Activated CD4-positive, alpha-beta T cell treated with anti-CD3 and anti-CD28 coated beads for 36 hours (primary cell): ENCODE measurements at places on chromosomes 2 and 18. TPM values are rescaled to one million over a fixed set of nuclear protein-coding genes. Genes with fewer than 3 reads are reported as not detected.

The ANO7 gene
- total RNA-seq, result 2.4 TPM

The MYCN gene
- total RNA-seq, result 0.18 TPM

The PLCD4 gene
- total RNA-seq, result 0.18 TPM

The ALPI gene
- not detected for total RNA-seq

The MOGAT1 gene
- total RNA-seq, result not detected

The RIOK3 gene
- total RNA-seq, result 71.2 TPM

The TMEM182 gene
- 6.1 TPM for total RNA-seq

- H3K27me3 ChIP-seq, result no peaks in the 10 kb centered on the region
- H3K4me3 ChIP-seq, result no peak overlapping the region
- no peak for DNase-seq
- H3K4me1 ChIP-seq, result no peaks in the 10 kb centered on the region
These were observed 1183.1 kb upstream of the TMEFF2 start for GRCh38 chr2:193377789-193378188.

DNA sequence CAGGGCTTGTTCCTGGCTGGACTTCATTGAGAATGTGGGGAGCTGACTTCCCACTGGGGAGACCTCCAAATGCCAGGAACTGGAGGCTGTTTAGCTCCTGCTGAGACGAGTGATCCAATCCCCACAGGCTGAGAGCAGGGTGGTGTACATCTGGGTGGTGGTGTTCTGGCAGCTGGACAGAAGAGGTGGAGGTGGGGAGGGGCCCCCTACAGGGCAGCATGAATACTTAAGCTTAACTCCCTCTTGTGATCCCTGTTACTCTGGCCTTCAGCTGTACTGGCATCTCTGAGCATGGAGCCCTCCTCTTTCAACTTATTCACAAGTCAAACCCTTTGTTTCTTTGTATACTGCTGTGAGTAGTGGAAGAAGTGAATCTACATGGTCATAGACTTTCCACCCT is 167.8 kb upstream of the LYPD1 start:
- no peaks in the 10 kb centered on the region for H3K27me3 ChIP-seq
- H3K36me3 ChIP-seq, result no peaks in the 10 kb centered on the region
- DNase-seq, result no peak
- no peak overlapping the region for H3K27ac ChIP-seq

- H3K4me1 ChIP-seq, result peaks cover 86% of the 10 kb centered on the region
- DNase-seq, result no peak
- H3K27me3 ChIP-seq, result no peaks in the 10 kb centered on the region
- peaks cover 34% of the 10 kb centered on the region for H3K36me3 ChIP-seq
- H3K4me3 ChIP-seq, result peak overlapping the region; percentile 25
These were observed 47.5 kb downstream of the ANKRD44 start for GRCh38 chr2:197263077-197263476.

- no peak overlapping the region for H3K4me3 ChIP-seq
- peaks cover 3% of the 10 kb centered on the region for H3K27me3 ChIP-seq
- peaks cover 3% of the 10 kb centered on the region for H3K4me1 ChIP-seq
These were observed 652 bp downstream of the NEU4 start for GRCh38 chr2:241809383-241810306.

- DNase-seq, result no peak
- H3K36me3 ChIP-seq, result no peaks in the 10 kb centered on the region
- no peaks in the 10 kb centered on the region for H3K4me1 ChIP-seq
- no peaks in the 10 kb centered on the region for H3K27me3 ChIP-seq
These were observed 248.5 kb upstream of the SLC8A1 start for GRCh38 chr2:40700231-40700954.

- DNase-seq, result no peak
- H3K4me1 ChIP-seq, result no peaks in the 10 kb centered on the region
- H3K27me3 ChIP-seq, result no peaks in the 10 kb centered on the region
- no peaks in the 10 kb centered on the region for H3K36me3 ChIP-seq
- no peak overlapping the region for H3K27ac ChIP-seq
- H3K4me3 ChIP-seq, result no peak overlapping the region
These were observed 471.1 kb downstream of the CCDC85A start for GRCh38 chr2:56654936-56655335.

DNA sequence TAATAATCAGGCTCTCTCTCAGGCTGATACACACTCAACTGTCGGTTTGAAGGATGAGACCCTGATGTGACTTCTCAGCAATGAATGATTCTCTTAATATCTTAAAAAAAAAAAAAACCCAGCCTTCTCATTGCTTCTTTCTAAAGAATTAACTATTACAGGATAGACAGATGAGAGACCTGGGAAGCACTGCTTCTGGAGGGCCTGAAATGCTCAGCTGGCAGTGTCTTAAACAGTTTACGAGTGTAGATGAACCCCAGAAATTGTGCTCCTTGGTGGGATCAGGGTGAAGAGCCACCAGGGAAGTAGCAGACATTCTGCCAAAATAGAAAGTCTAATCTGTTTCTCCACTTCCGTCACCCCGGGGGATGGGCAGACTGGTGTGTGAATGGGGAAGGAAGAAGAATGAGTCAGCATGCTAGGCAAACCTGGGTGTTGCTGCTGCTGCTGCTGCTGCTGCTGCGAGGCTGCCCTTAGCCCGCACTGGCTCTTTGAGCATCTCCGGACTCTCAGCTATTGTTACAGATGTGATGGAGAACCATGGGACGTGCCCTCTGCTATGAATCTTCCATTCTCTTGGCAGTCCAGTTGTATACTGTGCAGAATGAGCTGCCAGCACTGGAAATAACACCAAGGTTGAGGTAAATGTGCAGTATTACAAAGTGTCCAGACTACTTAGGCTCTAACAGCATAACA is 158.4 kb downstream of the SETBP1 start:
- peak overlapping the region; percentile 30 for H3K27ac ChIP-seq
- peaks cover 10% of the 10 kb centered on the region for H3K4me1 ChIP-seq
- peak; percentile 83 for DNase-seq
- H3K36me3 ChIP-seq, result no peaks in the 10 kb centered on the region
- H3K27me3 ChIP-seq, result no peaks in the 10 kb centered on the region

DNA sequence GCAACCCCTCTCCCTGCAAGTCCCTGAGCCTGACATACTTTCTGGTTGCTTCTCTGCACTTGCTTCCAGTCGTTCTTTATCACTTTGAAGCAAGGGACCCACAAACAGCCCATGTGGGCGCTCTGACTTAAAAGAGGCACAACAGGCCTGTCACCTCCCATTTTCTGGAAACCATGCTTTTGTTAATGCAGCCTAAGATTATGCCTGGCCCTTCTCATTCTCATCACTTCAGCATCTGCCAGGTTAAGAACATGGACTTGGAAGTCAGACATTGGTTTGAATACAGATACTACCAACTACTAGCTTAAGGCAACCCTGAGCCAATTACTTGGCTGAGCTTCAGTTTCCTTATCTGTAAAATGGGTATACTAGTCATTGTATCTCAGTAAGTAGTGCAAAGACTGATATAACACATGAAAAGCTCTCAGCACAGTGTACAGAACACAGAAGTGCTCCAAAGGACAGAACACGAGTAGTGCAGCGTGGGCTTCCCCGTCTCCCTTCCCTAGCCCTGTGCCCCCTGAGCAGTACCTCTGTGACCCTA is 141.4 kb downstream of the TNS1 start:
- no peak for DNase-seq
- no peaks in the 10 kb centered on the region for H3K27me3 ChIP-seq
- no peak overlapping the region for H3K4me3 ChIP-seq
- H3K4me1 ChIP-seq, result no peaks in the 10 kb centered on the region
- no peaks in the 10 kb centered on the region for H3K36me3 ChIP-seq

GRCh38 chr18:24080861-24081260 is 58.0 kb upstream of the CABYR start:
- no peaks in the 10 kb centered on the region for H3K27me3 ChIP-seq
- H3K4me1 ChIP-seq, result peaks cover 60% of the 10 kb centered on the region
- H3K27ac ChIP-seq, result no peak overlapping the region
- H3K4me3 ChIP-seq, result no peak overlapping the region
- peak; percentile 32 for DNase-seq
- peaks cover 36% of the 10 kb centered on the region for H3K36me3 ChIP-seq

DNA sequence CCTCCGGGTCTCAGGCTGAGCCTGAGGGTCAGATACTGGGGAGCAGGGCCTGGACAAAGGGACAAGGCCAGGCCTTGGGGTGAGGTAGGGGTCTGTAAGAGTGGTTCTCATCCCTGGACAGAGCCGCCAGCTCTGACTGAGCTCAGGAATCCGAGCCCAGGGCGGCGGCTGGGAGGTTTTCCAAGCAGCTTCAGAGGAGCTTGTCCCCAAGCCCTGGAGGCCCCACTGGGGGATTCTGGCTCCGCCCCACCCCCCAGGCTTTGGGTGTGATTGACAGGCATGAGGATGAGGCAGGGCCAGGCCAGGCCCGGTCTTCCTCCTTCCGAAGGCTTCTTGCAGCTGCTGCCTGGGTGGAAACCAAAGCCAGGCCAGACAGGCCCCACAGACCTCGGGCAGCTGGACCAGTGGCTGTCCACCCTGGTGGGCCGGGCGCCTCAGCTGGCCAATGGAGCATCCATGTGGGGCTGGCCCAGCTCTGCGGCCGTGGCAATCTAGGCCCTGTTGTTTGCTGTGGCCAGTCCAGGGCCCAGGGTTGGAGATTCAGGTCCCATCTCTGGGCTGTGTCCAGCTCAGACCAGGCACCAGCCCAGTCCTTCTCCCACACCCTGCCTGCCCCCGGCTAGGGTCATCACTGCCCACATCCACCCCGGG is 23.1 kb upstream of the GPC1 start:
- DNase-seq, result no peak
- H3K36me3 ChIP-seq, result no peaks in the 10 kb centered on the region
- no peaks in the 10 kb centered on the region for H3K27me3 ChIP-seq
- no peak overlapping the region for H3K27ac ChIP-seq

- DNase-seq, result no peak
- no peak overlapping the region for H3K4me3 ChIP-seq
- no peaks in the 10 kb centered on the region for H3K36me3 ChIP-seq
- no peak overlapping the region for H3K27ac ChIP-seq
- no peaks in the 10 kb centered on the region for H3K27me3 ChIP-seq
These were observed 783.6 kb downstream of the CBLN2 start for GRCh38 chr18:71760541-71760940.

GRCh38 chr2:143504397-143504796 is 375.2 kb downstream of the ARHGAP15 start:
- H3K27me3 ChIP-seq, result no peaks in the 10 kb centered on the region
- H3K36me3 ChIP-seq, result peaks cover 20% of the 10 kb centered on the region
- no peak overlapping the region for H3K4me3 ChIP-seq
- no peak for DNase-seq

DNA sequence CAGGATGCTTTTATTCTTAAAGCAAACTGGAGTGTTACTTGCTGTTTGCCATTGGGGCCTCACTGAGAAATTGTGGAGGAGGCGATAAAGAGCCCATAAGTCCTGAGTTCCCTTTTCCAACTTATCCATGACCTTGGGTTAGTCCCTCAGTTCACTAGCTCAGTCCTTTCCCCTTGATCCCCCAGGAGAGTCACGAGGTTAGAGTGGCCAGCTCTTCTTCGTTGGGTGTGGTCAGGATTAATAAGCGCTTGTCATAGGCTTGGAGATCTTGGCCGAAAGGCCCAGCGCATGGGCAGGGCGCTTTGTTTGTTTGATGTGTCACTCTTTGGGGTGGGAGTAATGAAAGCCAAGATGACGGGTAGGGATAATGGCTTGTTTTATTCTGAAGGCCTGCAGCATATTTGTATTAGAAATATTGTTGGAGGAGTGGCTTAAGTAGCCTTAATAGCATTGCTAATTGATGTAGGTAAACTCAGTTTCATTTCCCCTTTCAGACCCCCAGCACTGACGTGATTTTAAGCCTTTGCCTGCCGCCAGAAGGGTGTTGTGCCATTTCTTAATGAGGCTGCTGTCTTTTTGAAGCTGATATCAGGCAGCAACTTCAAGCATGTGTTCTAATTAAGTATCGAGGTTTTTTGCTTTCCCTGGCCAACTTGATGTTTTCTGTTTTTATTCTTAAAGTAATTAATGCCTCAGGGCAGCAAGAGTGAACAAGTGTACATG is 15.7 kb downstream of the GRHL1 start:
- no peak overlapping the region for H3K4me3 ChIP-seq
- H3K36me3 ChIP-seq, result no peaks in the 10 kb centered on the region
- DNase-seq, result no peak
- no peak overlapping the region for H3K27ac ChIP-seq
- H3K27me3 ChIP-seq, result no peaks in the 10 kb centered on the region
